Activated CD8-positive, alpha-beta T cell treated with anti-CD3 and anti-CD28 coated beads for 36 hours (primary cell): ENCODE measurements at places on chromosomes 5 and 9. TPM values are rescaled to one million over a fixed set of nuclear protein-coding genes. Genes with fewer than 3 reads are reported as not detected.

Gene LNPEP
- 51.2 TPM for total RNA-seq

Gene TIMD4
- total RNA-seq = 0.83 TPM

Gene INSL4
- total RNA-seq = not detected

Gene FBXW11
- total RNA-seq = 52.6 TPM

Gene CLIC3
- not detected for total RNA-seq

Gene SEMA4D
- total RNA-seq = 290 TPM

Gene PCDHB12
- not detected for total RNA-seq

Gene SLC27A6
- not detected for total RNA-seq

Gene GABRB2
- not detected for total RNA-seq

Gene SLC6A3
- total RNA-seq = not detected

Gene CMBL
- 1.4 TPM for total RNA-seq

Gene SAXO1
- not detected for total RNA-seq

Gene RABL6
- total RNA-seq = 85.6 TPM

Gene AQP7
- total RNA-seq = not detected

Gene CCDC192
- total RNA-seq = not detected

Gene JAKMIP2
- 3.2 TPM for total RNA-seq

Gene GABBR2
- total RNA-seq = not detected

Gene NMUR2
- total RNA-seq = not detected

Gene BARX1
- total RNA-seq = 6.6 TPM

Gene ECSCR
- not detected for total RNA-seq

Gene CDKN2A
- 2.1 TPM for total RNA-seq

Gene CCL27
- total RNA-seq = not detected

Gene HTR1A
- not detected for total RNA-seq

Gene FOXI1
- not detected for total RNA-seq

Gene PAEP
- not detected for total RNA-seq

Gene ANGPTL2
- not detected for total RNA-seq

Gene LCNL1
- total RNA-seq = not detected

Gene DPYSL3
- 0.38 TPM for total RNA-seq

Gene ANKH
- 85.4 TPM for total RNA-seq

Gene CBY3
- 0.47 TPM for total RNA-seq
